ENCODE measurements at places on chromosomes 16 and 17.

DNA sequence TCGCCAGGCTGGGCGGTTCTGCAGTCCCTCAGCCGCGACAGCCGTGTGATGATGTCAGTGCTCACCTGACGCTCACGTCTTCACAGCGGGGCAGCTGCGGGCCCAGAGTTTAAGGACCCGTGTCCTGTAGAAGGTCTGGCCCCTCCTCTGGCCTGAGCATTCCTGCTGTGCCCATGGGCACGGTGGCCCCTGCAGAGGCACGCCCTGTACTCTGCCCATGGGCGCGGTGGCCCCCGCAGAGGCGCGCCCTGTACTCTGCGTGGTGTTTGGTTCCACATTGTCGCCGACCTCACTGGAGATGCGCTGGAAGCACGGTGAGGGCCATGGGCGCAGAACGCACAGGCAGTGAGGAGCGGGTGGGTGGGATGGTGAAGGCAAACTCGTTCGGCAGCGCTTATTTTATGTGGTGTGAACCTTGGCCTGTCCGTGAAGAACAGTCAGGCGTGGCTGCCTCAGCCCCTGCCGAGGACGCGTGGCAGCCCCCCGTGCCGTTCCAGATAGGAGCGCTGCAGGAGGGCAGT, 122.0 kb downstream of the BANP start:
- no peak for DNase-seq

DNA sequence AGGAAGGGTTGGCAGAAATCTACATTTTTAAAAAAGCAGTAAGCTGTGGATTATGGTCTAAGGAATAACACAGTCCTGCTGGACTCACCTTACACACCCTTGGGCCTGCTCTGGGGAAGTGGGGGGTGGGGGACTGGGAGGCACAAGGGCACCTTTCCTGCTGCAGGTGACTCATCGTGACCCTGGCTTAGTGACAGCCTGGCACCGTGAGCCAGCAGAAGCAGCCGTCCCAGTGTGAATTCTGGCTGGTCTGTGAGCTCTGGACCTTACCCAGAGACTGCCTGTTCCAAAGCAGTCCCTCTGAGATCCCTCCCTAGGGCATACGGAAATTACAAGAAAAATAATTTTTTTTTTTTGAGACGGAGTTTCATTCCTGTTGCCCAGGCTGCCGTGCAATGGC, 4.2 kb upstream of the CRK start:
- DNase-seq = no peak

DNA sequence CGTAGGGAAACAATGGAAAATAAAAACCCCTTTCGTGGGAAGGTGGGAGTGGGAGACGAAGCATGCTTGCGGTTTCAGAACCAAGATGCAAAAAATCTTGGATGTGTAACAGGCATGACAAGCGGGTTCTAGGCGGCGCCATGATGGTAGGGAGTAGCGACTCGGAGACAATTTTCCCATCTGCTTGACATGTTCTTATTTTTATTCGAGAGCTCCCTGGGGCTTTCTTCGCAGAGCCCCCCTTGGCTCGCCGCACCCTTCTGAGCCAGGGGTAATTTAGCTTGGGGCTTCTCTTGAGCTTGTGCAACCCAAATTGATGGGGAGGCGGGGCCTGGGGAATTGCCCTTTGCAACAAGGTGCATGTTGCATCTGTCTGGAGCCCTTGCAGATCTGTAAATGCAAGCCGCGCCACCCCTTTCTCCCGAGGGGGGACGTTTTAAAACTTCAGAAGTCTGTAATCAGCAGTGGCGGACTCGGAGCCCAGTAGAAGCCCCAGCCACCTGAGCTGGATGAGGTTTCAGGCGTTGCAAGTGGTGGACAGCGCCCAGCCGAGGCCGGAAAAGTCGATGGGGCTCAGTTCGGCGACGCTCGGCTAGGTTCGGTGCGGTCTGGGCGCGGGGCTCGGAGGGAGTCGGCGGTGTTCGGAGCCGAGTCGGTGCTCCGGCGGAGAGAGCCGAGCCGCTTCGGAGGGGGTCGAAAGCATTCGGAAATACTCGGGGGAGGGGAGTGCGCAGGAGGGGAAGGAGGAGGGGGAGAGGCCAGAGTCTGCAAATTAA, 2.9 kb downstream of the GNAO1 start:
- DNase-seq = no peak

DNA sequence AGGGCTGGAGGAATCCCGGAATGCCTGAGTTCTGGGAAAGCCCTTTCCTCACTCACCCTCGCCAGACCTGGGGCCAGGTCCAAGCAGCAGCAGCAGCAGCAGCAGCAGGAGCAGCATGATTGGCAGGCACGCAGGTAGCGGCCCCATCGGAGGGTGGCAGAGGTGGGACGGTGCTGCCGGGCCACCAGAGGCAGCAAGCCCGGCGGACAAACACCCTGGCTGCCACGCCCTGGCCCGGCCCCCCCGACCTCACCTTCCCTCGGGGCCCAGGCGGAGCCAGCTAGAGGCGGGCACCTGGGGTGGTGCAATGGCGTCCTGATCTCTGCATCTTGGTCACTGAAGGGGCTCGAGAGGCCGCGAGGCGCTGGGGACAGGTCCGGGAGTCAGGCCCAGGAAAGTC, 122.4 kb downstream of the LAT start:
- DNase-seq = no peak

All from activated CD8-positive, alpha-beta memory T cell treated with anti-CD3 and anti-CD28 coated beads for 48 hours (primary cell).